Fibroblast of mammary gland (primary cell): ENCODE measurements at places on chromosomes 5 and 9.

GRCh38 chr9:129347316-129348120, 169.5 kb upstream of the IER5L start:
- peak; percentile 62 for DNase-seq

- no peak for DNase-seq
Measured at GRCh38 chr9:129398101-129398960, 220.3 kb upstream of the IER5L start.

DNA sequence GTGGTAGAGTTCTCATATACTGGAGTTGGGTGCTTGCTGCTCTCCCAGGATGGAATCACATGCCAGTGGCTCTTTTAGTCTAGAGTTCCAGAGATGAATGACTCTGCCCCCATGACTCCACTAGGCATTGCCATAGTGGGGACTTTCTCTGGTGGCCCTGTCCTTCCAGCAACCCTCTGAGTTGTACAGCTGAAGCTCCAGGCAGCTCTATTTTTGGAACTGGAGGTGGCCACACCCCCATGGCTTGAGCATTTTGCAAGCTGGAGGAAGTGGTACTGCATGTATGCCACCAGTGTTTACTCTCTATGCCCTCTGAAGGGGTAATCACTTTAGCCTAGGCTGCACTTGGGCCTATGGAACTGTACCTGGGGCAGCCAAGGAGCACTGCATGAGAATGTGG, 112.6 kb downstream of the RANBP17 start:
- DNase-seq: no peak

GRCh38 chr9:28134446-28134976, 561.2 kb upstream of the C9orf72 start:
- no peak for DNase-seq

- no peak for DNase-seq
Measured at GRCh38 chr9:93343663-93344062, 107.8 kb upstream of the FAM120A start.

DNA sequence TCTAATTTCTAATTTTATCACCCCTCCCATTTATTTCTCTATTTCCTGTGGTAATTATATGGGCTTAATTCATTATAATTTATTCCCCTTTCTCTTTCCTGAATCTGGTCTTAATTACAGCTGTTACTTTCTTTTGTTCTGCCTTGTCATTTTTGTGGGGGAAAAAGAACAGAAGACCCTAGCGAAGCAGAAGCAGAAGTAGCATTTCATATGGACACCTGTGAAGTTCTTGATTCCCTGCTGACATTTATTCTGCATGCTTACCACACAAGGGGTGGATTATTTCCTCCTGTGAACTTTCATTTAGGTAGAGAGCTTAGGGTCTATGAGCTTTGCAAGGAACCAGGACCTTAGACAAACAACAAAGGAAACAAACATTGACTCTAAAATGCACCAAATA, 33.3 kb downstream of the GAPT start:
- DNase-seq: no peak

DNA sequence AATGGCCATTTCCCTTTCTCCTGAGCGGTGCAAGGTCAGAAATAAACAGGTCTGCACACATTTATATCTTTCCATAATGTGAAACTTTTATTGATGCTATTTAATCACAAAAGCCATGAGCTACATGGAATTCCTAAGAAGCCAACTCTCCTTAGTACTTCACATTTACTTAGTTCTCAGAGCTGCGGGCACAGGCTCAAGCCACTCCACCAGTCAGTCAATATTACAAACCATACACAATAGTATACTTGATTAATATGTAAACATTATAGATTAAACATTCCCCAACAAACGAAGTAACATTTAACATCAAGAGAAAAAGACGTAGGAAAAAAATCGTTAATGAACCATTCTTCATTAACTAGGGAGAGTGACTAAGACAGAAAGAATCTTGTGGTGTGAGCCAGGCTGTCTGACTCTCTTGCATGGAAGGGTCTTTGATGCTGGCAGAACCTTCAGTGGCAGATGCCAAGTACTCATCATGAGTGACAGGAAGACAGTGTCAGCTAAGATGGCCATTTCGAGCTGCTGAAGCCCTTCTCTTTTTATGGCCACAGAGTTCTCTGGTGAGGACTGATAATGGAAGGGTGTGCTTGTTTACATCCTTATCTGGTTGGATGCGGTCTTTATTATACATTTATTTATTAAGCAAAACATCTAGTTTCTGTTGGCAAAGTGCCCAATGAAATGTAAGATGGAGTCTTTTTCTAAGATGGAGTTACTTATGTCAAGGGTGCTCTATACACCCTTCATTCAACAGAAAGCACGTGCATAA, 115.5 kb upstream of the TUT7 start:
- no peak for DNase-seq

DNA sequence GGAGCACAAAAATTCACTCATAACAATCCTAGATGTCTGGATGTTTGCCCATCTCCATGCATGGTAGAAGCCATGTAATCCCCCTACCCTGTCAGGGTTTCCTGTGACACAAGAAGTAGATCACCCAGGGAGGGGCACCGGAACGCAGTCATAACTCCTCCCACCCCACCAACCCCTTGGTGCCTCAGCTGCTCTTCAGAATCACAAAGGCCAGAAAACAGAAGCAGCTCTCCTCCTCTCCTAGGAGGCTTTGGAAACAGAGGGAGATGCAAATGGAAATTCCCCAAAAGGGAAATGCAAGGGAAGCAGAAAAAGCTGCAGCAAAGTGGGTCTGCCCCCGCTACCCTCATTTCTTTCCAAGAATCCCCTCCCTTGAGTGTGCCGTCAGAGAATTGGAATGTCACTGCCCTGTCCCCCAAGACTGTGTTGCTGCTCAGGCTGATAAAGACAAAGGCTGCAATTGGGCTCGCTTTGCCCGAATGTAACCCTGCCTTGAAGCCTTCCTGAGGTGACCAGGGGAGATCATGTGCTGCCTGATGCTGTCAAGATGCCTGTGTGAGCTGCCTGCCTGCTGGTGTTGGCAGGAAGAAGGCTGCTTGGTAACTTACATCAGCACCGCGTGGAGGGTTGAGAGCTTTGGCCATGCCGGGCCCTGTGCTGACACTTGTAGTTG, 65.5 kb upstream of the ABCA1 start:
- DNase-seq: peak; percentile 67

DNA sequence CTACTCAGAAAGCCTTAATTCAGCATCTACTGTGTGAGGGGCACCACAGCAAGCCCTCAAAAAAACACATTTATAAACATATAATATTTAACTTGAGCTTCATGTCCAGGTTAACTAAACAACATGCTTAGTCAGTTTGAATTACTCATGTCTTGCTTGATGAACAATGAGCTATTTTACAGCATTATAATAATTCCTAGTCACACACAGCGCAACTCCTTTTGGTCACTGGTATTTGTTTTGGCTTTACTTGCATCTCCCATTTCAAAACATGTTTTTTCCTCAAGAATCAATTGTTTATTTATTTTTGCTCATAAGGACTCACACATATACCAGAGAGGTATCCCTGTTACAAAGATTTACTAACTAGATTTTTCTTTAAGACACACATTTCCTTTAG, 616.7 kb upstream of the DAB2 start:
- DNase-seq: no peak

- no peak for DNase-seq
Measured at GRCh38 chr5:55520117-55520839, 14.5 kb downstream of the PLPP1 start.

GRCh38 chr5:123881759-123882244, 369.8 kb downstream of the CSNK1G3 start:
- peak; percentile 53 for DNase-seq

DNA sequence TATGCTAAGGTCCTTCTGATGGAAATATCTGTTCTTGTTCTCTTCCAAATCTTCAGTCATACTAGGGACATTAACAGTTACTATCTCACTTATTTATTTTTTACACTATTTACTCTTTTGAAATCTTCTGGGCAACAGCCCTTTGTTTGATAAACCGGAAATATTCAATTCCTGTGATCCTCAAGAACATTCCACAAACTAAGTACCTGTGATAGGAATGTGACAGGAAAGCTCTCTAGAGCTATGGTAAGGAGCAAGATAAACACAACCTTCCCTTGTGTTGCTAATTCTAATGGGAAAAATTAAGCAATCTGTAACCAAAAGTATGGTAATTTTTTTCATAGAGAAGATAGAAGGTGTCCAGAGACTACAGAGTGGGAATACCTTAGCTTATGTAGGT, 22.0 kb upstream of the ANKRD34B start:
- no peak for DNase-seq

DNA sequence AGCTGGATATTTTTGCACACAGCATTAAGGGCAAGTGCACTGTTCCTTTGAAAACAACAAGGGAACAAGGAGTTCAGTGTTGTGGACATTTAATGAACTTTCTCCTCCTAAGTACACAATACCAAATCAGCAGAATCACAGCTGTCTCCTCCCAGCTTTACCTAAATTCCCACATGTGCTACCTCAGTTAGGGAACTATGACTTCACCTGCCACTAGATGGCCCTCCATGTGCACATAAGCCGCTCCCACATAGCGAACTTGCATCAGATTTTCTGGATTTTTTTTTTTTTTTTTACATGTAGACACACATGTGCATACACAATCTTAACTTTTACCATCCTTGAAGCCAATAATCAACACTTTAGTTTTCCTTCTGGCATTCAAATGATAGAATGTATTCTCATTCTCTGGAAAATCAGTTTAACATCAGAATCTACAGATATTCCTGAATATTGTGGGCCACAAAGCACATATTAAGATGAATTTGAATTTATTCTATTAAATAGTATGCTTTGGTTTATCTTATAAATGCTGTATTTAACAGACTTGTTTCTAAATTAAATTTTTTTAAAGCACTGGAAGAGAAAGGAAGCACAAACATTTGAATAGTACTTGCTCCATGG, 123.6 kb downstream of the PALM2AKAP2 start:
- DNase-seq: peak; percentile 84

- DNase-seq: peak; percentile 96
Measured at GRCh38 chr5:151740336-151740942, 18.0 kb downstream of the ATOX1 start.

GRCh38 chr9:2919347-2919746, 75.5 kb upstream of the PUM3 start:
- peak; percentile 77 for DNase-seq

DNA sequence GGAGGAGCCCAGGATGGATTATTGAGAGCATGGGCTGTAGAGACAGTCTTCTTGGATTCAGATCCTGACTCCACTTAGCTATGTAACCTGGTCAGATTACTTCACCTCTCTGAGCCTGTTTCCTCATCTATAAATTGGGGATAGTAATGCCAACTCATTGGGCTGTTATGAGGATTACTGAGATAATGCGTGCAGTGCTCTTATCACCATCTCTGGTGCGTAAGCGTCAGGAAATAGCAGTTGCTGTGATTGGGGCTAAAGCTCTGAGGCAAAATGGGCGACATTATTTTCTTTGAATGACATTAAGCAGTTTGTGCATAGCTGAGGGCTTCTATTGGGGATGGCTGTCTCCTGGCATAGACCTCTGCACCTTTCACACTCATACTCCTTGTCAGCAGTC, 995 bp upstream of the MSMP start:
- DNase-seq: no peak
